ENCODE measurements at places on chromosomes 5 and 9.
A peak's percentile ranks its signal among the peaks of the same experiment; 100 is the strongest.

- DNase-seq, result no peak
These were observed 73.8 kb downstream of the NEK6 start for GRCh38 chr9:124331580-124331979.

- DNase-seq, result no peak
These were observed 134.2 kb downstream of the CDH10 start for GRCh38 chr5:24510523-24510988.

GRCh38 chr5:135481387-135481786, 29.2 kb upstream of the TIFAB start:
- no peak for DNase-seq

- no peak for DNase-seq
These were observed 13.8 kb upstream of the MVB12B start for GRCh38 chr9:126312584-126313551.

- peak; percentile 6 for DNase-seq
These were observed 83.5 kb upstream of the MINAR2 start for GRCh38 chr5:129664336-129664937.

DNA sequence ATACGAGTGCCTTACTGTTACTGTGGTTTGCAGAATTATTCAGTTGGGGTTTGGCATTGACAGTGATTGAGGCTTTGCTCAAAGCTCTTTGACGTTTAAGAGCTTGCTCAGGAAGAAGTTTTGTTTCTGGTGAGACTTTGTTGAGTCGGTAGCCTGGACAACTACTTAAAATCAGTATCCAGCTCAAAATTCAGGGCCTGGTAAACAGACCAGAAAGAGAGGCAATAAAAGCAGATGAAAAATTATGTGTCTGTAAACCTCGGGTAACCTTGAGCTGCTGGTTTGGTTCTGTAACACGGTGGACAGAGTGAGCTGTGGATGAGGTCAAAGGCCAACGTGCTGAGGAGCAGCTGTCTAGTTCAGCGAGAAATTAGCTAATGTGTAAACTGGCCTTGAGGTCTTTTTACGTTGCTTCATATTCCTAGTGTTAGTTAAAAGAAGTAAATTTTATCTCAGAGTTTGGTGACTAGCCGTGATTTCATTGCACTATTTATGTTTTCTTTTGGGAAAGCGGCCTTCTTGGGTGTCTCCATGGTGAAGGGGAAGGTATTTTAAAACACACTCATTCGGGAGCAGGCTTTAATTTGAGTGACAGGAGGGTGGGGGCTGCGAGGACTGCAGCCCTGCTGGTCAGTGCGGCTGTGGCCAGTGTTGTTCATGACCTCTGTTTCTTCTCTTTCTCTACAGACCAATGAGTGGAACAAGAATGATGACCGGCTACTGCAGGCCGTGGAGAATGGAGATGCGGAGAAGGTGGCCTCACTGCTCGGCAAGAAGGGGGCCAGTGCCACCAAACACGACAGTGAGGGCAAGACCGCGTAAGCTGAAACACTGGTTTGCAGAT, 82.0 kb upstream of the TTC23L start:
- no peak for DNase-seq

DNA sequence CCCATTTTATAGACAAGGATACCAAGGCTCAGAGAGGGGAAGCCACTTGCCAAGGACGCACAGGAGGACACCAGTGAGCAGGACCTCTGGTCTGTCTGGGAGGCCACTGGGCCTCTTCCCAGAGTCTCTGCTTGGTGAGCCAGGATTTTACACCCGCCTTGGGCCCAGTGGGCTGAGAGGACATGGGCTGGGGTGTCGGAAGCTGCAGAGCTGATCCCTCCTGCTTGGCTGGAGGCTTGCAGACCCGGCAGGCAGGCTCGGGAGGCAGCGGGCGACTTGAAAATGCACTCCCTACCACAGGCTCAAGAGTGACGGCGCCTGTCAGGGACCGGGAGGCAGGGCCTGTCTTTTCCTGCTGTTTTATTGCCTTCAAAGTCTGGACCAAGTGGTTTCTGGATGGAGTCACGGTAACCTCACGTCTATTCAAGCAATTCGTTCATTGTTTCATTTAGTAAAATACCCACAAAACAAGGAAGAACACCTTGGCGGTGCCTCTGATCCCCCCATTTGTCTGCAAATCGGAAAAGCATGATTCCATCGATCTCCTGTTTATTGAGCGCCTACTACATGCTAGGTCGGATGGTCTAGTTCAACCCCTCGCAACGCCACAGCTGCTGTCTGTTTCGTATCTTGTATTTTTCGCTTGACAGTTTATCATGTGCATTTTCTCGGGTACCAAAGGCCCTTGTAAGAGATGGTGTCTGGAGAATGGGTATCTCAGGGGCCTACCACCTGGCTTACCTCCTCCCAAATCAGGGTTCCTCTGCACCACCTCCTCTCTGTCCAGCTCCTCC, 108.1 kb upstream of the IER5L start:
- no peak for DNase-seq

DNA sequence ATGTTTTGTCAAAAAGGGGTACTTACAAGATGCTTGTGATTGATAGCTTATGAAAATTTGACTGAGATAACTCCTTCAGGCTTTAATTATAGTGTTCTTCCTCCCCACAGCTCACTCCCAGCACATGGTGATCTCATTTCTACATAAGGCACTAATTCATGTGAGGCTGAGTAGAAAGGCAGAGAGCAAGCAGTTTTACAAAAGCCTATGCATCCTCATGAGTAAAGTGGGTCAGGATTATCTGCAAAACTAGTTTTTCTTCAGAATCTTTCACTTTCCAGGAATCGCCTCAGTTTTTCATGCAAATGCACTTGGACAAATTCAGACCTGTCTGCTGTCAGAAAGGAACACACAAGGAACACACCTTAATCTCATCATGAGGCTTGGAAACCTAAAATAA, 92.1 kb upstream of the FBN2 start:
- no peak for DNase-seq

- peak; percentile 59 for DNase-seq
These were observed 232.6 kb downstream of the MAST4 start for GRCh38 chr5:66828548-66829357.

GRCh38 chr5:141771031-141771430, 89.0 kb upstream of the ARAP3 start:
- no peak for DNase-seq

GRCh38 chr5:149313151-149313841, 32.0 kb upstream of the GRPEL2 start:
- DNase-seq, result no peak
